ENCODE measurements at places on chromosomes 7 and 10.

- DNase-seq = no peak
These were observed 84.7 kb downstream of the ARL5B start for GRCh38 chr10:18743926-18744325.

DNA sequence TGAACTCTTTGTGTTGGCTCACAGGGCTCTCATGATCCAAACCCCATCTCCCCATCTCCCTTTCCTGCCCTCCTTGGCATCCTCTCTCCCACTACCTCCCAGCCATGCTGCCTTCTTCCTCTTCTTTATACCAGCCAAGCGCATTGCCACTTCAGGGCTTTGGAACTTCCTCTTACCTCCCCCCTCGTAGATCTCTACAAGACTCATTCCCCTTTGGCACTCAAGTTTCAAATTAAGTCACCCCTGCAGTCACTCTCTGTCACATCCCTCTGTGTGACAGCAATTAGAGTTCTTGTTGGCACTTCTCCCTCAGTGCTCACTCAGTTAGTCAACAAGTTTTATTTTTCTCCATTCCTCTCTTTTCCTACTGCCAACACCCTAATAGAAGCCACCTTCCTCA, 20.8 kb upstream of the NRP1 start:
- no peak for DNase-seq

DNA sequence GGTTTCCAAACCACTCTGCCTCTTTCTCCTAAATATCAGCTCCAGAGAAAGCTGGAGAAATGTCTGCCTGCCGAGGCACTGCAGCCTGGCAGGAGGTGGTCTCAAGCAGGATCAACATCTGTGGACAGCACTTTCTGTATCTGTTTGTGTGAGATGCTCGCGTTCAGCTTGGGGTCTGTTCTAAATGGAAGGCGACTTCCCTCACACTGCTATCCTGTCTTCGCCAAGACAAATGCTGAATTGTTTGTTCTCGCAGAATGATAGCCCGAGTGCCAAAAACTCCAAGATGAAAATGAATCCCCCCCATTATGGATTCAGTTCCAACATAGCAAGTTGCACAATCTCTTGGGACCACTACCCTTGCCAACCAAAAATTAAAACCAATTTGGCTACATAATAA, 72.2 kb upstream of the PALS2 start:
- DNase-seq = no peak

GRCh38 chr7:112212571-112212970, 6.1 kb downstream of the ZNF277 start:
- DNase-seq = no peak

DNA sequence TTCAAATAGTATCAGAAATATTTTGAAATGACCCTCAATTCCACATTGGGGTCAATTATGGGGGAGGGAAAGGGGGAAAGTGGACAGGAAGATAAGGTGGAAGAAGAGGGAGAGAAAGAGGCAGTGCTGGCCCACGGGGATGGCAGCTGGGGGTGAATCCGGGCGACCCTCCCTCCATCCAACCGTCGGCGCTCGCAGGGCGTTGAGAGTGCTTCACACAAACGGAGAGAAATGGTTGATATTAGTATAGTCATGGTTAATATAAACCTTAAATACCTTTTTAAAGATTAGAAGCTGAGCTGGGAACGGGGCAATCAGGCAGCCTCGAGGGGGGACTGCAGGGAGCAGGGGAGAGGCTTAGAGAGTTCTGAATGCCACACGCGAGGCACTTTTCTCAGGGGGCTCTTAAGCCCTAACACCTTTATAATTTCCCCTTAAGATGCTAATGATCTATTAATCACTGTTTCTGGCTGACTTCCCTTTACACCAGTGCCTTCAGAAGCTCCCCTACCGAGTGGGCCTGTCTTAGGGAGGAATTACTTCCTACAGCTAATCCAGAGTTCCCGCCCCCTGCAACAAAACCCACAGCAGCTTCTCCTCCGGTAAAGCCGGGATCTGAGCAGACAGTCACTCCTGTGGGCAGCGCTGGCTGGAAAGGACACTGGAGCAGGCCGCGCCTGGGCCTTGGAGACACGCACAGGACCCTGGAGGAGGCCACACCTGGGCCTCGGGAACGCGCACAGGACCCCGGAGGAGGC, 39.5 kb downstream of the PRKAG2 start:
- no peak for DNase-seq

DNA sequence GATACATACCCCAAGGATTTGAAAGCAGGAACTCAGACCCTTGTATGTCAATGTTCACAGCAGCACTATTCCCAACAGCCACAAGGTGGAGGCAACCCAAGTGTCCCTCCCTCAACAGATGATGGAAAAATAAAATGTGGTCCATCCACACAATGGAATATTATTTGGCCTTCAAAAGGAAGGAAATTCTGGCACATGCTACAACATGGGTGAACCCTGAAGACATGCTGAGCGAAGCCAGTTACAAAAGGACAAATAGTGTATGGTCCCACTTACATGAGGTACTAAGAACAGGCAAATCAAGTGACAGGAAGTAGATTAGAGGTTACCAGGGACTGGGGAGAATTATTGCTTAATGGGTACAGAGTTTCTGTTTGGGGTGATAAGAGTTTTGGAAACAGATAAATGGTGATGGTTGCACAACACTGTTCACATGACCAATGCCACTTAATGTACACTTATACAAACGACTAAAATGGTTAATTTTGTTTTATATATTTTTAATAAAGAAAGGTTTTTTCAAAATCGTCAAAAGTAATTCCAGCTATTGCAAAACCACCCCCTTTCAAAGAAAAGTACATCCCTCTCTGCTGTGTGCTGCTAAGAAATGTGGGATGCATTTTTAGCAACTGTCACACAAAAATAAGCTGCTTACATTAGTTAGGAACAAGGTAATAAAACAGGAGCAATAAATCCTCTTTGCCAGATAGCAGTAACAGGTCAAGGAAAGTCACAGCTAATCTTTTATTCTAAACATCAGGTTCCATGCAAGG, 85.7 kb downstream of the GRB10 start:
- DNase-seq = no peak

GRCh38 chr10:71436268-71437125, 39.8 kb downstream of the CDH23 start:
- no peak for DNase-seq

DNA sequence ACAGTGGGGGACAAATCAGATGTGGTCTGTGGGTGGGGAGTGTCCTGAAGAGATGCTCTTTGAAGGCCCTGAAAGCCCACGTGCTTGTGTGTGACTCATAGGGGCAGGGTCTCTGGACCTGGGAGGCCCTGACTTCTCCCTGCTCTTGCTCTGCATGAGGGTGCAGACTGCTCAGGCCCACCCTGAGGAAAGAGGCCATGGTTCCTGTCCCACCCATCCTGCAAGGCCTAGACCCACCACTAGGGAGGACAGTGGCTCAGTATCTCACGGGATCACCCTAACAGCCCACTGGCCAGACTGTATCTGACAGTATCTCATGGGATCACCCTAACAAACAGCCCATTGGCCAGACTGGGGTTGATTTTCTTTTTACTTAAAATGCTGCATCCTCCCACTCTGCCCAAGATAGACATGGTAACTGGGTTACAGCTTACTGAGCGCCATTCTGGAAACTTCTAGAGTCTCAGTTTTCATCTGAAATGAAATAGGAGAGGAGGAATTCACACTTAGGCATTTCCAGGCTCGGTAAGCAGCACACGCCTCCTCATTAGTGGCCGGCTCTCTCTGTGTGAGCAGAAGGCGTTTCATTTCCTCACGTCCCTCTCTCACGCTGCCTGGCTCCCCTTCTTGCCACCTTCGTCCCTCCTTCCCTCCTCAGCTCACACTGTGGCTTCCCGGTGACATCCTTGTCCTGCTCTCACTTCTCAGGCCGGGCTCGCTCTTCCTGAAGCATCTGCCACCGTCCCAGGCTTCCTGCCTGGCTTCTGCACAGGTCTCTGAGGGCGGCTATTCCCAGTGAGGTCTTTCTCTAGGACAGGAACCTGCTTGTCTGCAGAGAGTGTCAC, 242.6 kb downstream of the GLRX3 start:
- DNase-seq = no peak

DNA sequence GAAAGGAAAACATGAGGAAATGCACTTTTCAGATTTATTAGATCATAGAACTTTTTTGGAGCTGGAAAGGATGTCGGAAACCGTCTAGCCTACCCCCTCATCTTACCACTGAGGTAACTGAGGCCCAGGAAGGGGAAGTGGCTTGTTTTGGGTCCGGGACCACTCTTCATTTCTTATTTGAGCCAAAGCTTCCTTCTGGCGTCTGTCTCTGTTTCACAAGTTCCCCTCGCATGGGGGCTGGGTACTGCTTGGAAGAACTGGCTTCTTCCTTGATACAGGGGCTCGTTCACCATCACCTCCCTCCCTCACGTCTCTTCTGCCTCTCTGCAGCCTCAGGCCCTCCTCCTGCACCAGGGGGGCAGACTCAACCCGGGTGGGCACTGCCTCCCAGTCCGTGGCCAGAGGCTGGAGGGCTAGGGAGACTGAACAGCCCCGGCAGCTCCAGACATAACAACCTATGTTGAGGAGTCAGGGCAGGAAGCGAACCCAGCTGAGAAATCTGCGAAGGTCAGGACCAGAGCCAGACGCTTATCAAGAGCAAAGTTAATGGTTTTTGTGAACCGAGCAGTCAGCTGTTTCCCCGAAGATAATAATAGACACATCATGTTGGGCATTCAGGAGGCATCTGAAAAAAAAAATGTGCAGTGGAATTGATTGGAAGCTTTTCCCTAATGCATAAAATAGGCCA, 12.9 kb downstream of the HTRA1 start:
- no peak for DNase-seq

DNA sequence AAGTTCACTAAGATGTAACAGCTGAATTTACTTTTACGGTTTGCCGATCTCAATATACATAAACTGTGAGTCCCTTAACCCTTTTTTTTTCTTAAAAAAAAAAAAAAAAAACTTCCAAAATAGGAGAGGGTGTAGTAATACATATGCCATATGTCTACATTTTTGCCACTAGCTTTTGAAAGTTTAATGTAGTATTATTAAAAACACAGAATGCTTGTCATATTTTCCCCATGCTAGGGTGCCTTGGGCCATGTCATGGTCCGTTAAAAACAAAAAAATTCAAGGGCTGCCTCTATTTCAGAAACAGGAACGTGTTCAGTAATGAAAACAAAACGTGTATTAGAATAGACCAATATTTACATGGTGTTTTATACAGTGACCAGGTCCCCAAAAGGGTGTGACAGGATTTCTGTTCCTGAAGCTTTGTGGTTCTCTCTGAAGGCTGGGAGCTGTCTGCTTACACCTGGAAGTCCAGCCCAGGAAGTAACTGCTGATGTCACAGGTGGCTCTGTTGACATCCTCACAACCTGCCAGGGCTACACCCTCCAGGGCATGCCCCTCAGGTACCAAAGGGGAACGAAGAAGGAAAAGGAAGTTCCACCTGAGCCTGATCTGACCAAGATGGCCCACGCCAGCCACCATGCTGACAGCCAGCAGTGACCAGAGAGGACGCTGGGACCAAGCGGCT, 79.0 kb downstream of the COBL start:
- DNase-seq = no peak

- no peak for DNase-seq
These were observed 12.7 kb upstream of the ABCC2 start for GRCh38 chr10:99769706-99770105.

DNA sequence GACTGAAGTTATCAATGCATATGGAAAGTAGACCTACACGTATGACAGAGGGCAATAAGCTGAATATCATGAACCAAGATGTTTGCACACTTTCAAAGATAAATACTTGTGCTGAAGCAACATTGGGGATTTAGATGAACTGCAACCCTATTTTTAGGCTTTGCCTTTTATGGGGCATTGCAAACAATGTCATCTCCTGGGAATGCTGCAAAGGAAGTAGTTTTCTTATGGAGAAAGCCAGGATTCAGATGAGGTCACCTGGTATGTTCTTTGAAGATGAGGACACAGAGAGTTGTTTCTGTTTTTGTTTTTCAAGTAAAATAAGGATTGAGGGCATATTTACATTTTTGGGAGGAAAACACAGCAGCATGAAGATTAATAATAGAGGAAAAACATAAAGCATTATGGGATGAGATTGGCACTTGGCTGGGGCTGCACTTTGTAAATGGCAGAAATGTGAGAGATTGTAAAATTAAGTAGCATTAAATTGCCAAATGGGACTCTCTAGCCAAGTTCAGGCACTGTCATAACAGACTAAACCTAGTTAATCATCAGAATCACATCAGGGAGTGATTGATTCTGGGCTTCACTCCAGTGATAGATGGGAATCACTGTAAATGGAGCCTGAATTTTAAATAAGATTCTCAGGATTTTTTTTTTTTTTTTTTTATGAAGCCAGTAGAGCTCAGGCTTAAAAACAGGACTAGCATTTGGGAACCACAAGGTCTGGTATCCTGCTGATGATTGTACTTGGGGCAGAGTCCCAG, 63.1 kb downstream of the MALRD1 start:
- DNase-seq = no peak

GRCh38 chr7:17181482-17181881, 117.0 kb upstream of the AHR start:
- no peak for DNase-seq

DNA sequence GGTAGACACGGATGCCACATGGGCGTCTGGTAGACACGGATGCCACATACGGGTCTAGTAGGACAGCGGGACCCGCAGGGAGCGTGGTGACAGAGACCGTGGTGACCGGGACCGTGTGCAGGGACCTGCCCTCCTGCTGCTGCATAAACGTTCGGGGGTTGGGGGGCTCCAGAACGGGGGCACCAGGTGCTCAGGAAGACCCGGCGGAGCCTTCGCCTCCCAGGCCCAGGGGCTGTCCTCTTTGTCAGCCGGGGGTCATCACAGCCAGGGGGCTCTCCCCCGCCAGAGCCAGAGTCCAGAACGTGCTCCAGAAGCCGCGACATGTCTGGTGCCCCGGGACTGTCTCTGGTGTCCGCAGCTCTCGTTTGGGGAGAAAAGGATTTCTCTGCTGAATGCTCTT, 69.2 kb upstream of the ADGRA1 start:
- no peak for DNase-seq

GRCh38 chr10:31272841-31273240, 46.2 kb upstream of the ZEB1 start:
- no peak for DNase-seq

DNA sequence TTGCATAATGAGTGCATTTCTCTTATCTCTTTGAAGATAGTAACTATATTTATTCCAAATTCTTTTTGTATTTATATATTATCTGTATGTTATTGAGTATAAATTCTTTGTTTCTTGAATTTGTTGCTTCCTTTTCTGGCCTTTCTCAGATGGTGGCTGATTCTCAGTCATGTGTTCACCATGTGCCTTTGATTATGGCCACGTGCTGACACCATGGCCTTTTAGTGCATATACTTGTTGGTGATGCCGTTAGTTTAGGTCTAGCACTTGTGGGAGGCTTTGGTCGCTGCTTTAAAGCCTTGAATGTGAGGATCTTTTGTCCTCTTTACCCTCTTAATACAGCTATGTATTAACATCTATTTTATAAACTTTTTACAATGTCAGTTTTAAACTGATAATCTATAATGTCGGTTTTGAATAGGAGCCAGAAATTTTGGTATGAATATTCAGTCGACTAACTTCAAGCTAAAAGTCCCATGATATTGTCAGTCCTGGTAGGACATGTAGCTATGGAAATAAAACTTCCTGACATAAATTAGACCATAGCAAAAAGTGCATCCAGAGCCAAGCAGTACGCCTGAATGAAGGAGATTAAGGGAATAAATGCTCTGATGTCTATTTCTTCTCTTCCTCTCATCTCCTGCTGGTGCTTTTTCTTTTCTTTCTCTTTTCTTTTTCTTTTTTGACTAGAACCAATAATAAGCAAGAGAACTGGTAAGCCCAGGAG, 130.3 kb downstream of the GNAI1 start:
- no peak for DNase-seq

- DNase-seq = no peak
These were observed 29.3 kb upstream of the CCL24 start for GRCh38 chr7:75842836-75843446.
